ENCODE measurements at places on chromosomes 3 and 15. TPM values are rescaled to one million over a fixed set of nuclear protein-coding genes. Genes with fewer than 3 reads are reported as not detected.
A peak's percentile ranks its signal among the peaks of the same experiment; 100 is the strongest.

DNA sequence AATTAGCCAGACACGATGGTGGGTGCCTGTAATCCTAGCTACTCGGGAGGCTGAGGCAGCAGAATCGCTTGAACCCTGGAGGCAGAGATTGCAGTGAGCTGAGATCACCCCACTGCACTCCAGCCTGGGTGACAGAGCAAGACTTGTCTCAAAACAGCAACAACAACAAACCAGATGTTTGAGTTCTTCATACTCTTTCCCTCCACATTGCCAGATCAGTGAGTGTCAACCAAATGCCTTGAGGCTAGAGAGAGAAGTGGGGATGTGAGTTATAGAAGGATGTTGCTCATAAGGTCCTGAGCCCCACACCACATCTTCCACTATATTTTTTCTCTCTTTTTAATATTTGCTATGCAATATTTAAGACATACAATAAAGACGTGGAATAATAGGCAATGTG, 19.8 kb downstream of the MAPKBP1 start:
- no peak for DNase-seq

DNA sequence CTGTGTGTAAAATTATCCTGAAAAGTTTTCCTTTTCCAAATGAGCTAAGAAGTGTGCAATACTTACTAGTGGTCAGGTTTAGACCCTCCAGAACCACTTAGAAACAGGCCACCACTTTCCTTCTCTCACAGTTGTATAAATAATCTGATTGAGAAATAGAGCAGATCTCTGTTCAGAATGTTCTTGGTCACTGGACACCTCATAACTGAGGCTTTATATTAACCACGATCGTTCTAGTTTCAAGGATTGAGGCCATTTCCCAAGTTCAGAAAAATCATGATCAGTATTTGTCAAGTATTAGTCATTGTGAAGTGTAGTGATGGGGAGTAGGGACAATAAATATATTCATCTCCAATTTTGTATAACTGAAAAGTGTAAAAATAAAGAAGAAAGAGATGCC, 1.0 kb upstream of the MAP3K13 start:
- DNase-seq: no peak

- no peak for DNase-seq
Measured at GRCh38 chr3:126130081-126130855, 46.3 kb upstream of the SLC41A3 start.

GRCh38 chr15:71088155-71088554, 27.1 kb upstream of the THSD4 start:
- DNase-seq: no peak

- DNase-seq: no peak
Measured at GRCh38 chr3:195806211-195806915, 5.4 kb downstream of the MUC4 start.

GRCh38 chr15:28786521-28786920, 61.9 kb downstream of the GOLGA6L7 start:
- no peak for DNase-seq

- DNase-seq: no peak
Measured at GRCh38 chr15:92667287-92667904, 11.8 kb upstream of the FAM174B start.

DNA sequence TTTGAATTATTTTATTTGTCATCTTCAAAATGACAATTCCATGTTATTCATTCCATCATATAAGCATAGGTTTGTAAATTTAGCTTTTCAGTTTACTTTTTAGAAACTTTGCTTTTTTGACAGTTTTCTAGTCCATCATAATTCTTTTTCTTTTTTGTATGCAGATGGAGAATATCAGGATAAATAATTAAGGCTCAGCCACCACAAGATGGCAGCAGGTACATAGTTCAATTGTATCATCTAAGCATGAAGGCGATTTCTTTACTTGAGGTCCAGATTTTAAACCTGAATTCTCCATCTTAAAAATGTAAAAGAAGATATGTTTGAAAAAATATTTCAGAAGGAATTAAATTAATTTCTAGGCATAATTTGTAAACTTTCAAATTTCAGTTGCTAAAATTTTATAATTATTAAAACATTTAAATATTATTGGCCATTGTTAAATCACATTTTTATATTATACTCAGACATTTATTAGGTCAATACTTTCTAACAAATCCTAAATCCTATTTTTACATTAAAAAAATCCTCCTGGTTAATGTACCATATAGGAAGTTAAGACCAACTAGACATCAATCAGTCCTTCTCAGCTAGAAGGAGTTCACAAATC, 15.1 kb downstream of the PLSCR5 start:
- DNase-seq: peak; percentile 43

GRCh38 chr3:108946292-108947285, 7.1 kb downstream of the GUCA1C start:
- DNase-seq: no peak

DNA sequence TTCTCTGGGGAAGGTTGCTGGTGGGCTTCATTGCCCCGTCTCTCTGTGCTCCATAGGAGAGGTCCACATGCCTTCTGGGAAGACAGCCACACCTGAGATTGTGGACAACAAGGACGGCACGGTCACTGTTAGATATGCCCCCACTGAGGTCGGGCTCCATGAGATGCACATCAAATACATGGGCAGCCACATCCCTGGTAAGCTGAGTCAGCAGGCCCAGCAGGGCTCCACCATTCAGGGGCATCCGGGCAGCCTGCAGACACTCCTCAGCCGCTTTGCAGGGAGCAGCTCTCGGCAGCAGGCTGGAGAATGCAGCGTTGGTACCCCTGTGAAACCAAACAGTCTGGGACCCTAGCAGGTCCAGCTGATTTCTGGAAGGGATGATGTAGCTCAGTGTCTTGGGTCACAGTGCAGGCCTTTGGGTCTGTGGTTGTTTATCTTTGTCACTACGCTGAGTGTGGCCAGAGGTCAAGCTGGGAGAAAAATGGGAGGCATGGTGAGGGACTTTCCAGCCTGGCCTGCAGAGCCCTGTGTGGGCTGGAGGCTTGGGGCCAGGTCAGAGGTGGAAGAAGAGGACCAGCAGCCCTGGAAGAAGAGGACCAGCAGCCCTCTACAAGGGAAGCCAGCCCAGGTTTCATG, 67.2 kb downstream of the DNASE1L3 start:
- no peak for DNase-seq

DNA sequence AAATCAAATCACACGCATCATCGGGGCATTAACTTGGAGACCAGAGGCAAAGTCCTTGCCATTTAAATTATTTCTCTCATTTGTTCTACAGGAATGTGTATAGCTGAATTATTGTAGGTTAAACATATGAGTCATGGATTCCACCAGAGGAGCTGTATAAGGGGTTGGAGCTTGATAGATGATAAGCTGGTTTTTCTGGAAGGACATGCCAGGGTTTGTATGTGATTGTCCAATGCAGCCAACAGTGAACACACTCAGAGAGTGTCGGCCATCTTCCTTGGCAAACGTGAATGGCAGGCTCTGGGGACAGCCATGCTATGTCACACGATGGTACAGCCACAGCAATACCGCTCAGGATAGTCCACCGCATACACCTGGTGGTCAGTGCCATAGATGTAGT, 25.1 kb downstream of the SSUH2 start:
- no peak for DNase-seq

- no peak for DNase-seq
Measured at GRCh38 chr15:95948411-95948810, 382.1 kb upstream of the NR2F2 start.

DNA sequence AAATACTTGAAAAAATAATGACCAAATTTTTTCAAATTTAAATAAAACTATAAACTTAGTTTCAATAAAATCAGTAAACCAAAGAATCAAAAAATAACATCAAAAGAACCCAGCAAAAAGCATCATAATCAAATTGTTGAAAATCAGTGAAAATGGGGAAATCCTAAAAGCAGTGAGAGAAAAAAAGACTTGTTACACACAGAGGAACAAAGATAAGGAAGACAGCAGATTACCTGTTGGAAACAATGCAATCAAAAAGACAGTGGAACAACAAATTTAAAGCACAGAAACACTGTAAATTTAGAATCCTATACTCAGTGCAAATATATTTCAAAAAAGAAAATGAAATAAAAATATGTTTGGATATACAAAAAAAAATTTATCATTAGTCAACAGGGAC, 156.2 kb upstream of the LMCD1 start:
- no peak for DNase-seq

DNA sequence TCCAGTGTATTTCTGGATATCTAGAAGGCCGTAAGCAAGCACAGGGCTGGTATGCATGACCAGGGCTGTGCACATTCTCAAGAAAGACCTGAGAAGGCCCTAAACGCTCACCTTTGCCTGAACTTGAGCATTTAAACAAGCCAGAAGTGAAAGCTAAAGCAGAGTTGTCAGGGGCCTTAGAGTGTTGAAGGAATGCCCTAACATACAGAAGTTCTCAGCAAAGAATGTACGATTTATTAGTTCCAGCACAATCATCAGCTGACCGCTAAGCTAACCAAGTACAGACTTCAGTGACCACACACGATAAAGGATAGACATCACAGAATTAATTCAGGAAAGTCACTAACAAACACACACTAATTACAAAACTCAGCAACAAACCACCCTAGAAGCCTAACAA, 8.7 kb downstream of the HLTF start:
- no peak for DNase-seq

GRCh38 chr3:128550471-128551126, 57.6 kb upstream of the GATA2 start:
- no peak for DNase-seq

DNA sequence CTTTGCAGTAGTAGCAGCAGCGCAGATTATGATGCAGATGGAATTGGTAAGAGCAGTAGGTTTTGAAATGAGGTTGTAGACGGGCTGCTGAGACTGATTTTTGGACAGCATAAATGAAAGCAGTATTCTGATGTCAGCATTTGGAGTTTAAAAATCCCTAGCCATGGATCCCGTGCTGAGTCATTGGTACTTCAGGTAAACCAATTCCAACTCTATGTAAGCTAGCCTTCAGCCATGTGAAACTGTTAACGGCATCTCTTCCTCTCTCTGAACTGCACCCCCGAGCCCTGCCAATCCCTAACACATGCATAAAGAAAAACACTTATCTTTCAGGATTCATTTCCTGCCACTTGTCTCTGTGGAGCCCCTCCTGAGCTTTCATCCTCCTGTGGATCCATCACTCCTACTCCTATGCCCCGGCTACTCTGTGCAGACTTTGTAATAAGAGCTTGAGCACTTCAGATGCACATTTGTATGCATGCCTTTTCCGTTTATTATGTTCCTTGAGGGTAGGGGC, 119.0 kb downstream of the AKAP13 start:
- DNase-seq: no peak

DNA sequence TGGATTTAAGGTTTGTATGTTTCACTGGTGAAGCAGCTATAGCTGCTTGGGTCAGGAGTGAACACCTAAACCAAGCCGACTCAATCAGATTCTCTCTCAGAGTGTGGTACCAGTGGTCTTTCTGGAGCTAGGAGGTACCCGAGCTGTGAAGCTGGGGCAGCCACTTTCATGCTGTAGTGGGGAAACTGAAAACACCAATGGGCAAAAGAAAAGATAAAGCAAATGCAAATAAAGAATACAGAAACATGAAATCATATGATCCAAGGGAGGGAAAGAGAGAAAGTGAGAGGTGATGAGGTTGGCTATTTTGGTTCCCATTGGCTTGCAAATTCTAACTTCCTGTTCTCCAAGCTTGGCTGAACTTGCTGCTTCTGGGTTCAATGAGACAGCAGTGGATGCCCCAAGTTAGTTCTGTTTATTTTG, 212.3 kb upstream of the CFAP20DC start:
- DNase-seq: no peak

GRCh38 chr3:11445883-11446282, 173.7 kb downstream of the ATG7 start:
- DNase-seq: no peak

DNA sequence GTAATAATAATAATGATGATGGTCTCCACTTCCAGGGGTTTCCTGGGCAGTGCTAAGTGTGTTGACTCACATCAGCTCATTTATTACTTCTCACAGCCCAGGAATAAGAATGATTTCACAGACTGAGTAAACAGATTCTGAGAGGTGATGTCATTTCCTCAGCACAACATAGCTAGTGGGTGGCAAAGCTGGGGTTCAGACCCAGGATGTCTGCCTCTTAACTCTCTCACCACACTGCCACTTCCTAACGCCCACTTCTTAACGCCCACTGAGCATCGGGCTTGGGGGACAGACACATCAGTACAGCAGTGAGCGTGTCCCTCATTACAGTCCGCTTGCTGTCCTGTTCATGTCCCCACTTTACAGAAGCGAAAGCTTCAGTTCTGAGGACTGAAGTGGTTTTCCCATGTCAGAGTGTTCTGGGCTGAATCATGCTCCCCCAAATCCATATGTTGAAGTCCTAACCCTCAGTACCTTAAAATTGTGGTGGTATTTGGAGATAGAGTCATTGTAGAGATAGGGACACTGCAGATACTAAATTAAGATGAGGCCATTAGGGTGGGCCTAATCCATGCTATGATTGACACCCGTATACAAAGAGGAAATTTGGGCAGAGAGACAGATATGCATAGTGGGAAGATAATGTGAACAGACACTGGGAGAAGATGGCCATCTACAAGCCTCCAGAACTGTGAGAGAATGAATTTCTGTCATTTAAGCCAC, 68.0 kb downstream of the ATP2B2 start:
- DNase-seq: no peak

Gene SFMBT1
- 10.1 TPM for total RNA-seq

Gene ANKUB1
- not detected for total RNA-seq

Gene PDCD7
- 20.1 TPM for total RNA-seq

Gene ITIH1
- not detected for total RNA-seq

Gene ACAN
- total RNA-seq: not detected

Gene A4GNT
- total RNA-seq: not detected

Gene TICRR
- total RNA-seq: 5.2 TPM
